Right renal cortex interstitium (tissue), 3 donors: ENCODE measurements at places on chromosomes 3 and 15. TPM values are rescaled to one million over a fixed set of nuclear protein-coding genes. Genes with fewer than 3 reads are reported as not detected.

DNA sequence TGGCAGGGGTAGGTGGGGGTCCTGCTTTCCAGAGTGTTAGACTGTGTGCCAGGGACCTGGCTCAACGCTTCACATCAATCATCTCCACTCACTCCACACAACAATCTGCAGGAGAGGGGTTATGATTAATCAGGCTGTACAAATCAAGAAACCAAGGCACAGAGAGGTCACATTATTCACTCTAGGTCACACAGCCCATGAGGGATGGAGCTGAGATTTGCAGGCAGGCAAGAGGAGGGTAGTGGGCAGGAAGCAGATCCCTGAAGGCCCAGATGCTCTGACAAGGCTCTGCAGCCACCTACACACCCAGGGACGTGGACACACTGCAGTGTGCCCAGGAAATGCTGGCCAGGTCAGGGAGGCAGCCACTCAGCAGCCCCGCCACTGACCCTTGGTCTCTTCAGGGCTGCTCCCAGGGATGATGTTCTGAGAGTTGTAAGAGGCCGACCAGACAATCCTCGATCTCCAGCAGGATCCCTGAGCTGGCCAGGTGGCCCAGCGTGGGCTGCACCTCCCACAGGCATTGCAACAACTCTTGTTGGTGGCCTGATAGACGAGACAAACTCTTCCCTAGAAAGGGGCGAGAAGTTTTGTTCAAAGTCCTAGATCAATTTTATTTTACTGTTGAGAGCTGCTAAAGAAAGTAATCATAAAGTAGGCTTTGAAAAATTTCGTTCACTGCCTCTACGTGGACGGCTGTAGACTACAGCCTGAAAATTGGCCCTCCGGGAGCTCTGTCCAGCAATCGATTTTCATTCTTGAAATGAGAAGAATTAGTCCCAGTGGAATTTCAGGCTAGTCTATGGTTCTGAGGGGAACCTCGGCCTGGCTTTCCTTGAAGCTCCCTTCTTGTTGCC is 4.2 kb upstream of the SLC6A6 start:
- DNase-seq: no peak

Gene TMEM40
- 1.9 TPM for polyA plus RNA-seq

- DNase-seq: no peak
These were observed 77.3 kb upstream of the MAGI1 start for GRCh38 chr3:66115858-66116654.

GRCh38 chr3:16801223-16801622 is 83.5 kb upstream of the PLCL2 start:
- DNase-seq: no peak

GRCh38 chr3:132317229-132317948 is at the start of gene ACP3:
Gene ACP3 (plus strand): TSS chr3:132317407. CDS start chr3:132317457, 50 bp downstream.
- DNase-seq: peak; percentile 53

Gene HGD
- 88.3 TPM for polyA plus RNA-seq

Gene ENTPD3
- polyA plus RNA-seq: 1.9 TPM

DNA sequence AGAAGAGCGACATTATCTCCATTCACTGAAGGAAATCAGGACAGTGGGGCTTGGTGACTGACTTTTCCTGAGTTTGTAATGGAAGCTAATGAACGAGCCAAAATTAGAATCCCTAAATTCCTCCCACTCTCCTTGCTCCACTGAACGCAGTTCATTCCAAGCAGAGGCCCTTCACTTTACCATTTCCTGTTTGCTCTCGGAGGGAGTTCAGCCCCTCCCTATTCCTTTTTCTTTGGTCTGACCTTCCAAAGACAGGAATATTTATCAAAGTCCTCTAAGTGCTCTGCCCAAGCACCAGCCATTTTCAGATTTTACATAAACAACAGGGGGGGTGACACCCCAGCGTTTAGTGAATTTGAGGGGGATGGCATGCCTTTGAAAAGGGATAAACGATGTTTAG is 24.0 kb upstream of the PTPRG start:
- DNase-seq: no peak

Gene ARHGAP31
- polyA plus RNA-seq: 12.5 TPM

DNA sequence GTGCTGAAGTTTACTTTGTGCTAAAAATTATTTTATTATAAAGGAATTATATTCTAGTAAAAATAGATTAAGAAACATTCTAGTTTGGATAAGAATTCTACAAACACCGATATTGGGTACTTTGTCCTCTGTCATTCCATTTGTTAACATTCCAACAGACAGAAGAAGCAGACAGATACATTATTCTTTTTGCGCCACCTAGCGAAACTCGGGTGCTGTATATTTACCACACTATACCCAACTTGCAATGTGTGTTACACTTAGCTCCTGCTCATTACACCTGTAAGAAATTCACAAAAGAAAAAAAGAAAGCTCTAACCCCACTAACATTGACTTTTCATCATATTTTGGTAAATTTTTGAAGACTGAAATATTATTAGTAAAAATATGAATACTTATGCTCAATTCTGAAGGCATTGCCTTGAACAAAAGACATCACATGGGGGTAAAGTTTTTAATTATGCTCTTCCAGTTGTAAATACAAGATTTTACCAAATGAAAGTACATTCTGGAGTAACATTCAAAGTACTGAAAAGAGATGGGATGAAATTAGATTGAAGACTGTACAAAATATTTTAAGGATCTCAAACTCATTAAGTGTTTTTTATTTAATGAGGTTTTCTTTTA is 136.5 kb upstream of the MLF1 start:
- DNase-seq: peak; percentile 18

Gene INTS14
- polyA plus RNA-seq: 57.6 TPM

GRCh38 chr3:31173118-31173718 is 278.8 kb upstream of the GADL1 start:
- no peak for DNase-seq

Gene PTH1R
- 179 TPM for polyA plus RNA-seq

DNA sequence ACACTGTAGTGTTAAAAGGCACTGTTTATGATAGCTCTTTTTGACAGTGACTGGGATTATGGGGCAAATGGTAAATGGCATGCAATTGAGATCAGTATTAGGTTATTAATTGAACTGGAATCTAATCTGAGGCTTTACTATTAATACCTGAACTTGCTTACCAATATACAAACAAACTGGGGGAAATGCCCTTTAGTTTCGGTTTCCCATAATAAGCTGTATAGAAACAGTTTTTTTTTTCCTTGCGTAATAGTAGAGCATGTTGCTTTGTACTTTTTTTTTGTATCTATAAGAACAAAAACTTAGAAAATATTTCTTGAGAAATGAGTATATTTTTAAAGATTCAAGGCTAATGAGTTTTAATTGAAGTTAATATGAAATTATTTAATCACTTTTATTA is 95.0 kb downstream of the FNDC3B start:
- no peak for DNase-seq

DNA sequence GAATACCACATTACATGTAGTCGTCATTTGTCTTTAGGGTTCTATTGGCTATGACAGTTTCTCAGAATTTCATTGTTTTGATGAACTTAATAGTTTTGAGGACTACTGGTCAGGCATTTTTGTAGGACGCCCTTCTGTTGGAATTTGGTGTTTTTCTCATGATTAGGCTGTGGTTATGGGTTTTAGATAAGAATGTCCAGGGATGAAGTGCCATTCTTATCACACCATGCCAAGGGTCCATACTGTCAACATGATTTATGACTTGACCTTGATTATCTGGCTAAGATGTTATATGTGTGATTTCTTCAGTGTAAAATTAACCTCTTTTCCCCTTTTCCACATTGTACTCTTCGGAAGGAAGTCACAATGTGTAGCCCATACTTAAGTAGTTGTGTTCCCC is 135.3 kb downstream of the DIPK2A start:
- no peak for DNase-seq

DNA sequence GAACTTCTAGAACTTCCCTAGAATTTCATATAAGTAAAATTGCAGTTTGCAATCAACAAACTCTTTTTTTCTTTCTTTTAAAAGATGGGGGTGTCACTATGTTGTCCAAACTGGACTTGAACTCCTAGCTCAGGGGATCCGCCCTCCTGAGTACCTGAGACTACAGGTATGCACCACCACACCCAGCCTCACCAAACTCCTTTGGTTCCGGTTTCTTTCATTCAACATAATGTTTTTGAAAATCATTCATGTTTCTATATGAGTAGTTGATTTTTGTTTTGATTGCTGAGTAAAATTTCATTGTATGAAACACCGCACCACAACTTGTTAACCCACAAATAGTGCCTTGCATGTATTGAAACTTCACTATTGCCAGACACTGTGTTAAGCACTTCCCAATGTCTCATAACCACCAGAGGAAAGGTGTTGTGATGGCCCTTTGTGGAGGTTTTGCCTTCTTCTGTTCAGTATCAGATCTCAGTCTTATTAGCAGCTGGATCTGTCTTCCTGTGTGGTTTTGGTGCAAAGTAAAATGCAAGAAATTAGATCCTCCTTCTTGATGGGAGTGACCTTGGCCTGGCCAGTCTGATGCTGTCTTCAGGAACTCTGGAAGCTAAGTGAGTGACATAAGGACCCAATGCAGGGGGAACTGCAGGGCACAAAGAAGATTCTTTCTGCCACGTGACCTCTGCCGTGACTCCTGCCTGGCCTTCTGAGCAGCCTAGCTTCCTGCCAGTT is 78.8 kb upstream of the UBE2E1 start:
- no peak for DNase-seq

GRCh38 chr15:69061414-69061842 is 46.9 kb downstream of the NOX5 start:
- DNase-seq: no peak

GRCh38 chr3:99902091-99902490 is 84.4 kb downstream of the CMSS1 start:
- DNase-seq: no peak

DNA sequence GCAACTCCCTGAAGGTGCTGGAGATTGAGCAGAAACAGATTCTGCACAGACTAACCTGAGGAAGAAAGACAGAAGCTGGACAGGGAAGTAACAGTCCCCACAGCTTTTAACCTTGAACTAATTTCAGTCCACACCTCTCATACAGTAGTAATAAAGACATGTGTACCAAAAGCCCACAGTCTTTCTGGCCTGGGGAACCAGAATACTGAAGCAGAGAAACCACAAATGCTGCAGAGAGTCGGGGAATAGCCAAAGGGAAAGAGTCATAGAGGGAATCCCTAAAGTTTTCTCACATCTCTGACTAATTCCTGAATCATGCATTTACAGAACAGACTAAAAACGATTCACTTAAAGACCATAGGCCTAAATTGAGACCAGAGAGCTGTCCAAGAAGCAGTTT is 503.4 kb upstream of the NECTIN3 start:
- DNase-seq: no peak

Gene SAMD7
- not detected for polyA plus RNA-seq

DNA sequence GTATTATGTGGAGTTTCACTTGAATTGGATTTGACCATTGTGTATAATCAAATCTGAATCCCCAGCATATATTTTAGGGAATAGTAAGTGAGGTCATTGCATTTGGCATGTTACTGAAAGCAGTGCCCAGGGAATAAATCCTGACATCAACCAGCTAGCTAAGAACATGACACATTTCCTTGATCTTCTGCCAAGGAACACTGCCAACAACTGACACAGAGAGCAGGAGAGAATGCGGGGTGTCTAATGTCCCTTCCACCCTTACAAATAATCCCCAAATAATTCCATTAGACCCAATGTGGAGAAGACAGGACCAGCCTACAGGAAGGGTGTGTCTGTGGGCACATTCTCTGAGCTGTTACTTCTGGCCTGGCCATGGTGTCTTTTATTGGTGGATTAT is 30.6 kb upstream of the UBE3A start:
- no peak for DNase-seq

Gene ROPN1
- not detected for polyA plus RNA-seq

Gene PATL2
- 0.58 TPM for polyA plus RNA-seq

Gene OCA2
- 6.1 TPM for polyA plus RNA-seq

DNA sequence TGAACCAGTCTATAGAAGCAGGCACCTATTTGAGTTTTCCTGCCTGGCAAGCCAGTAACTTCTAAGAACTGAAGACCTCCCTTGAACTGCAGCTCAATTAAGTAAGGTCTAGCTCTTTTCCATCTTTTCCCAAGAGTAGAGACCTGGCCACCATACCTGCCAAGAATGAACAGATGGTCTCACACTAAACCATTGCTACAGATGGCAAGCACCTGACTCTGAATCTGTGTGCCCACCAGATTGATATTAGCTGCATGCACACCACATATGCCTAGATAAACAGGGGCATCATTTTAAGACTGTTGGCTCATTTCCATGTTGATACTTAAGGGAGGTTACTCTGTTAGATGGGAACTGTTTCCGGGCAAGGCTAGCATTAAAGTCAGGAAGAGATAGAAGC is 34.8 kb upstream of the GSK3B start:
- no peak for DNase-seq

Gene LRRC58
- 31.9 TPM for polyA plus RNA-seq

Gene TTLL3
- 29.7 TPM for polyA plus RNA-seq
